ENCODE measurements at places on chromosomes 11 and 22. TPM values are rescaled to one million over a fixed set of nuclear protein-coding genes. Genes with fewer than 3 reads are reported as not detected.

Gene C11orf21
- total RNA-seq, result 0.10 TPM

Gene MYO7A
- total RNA-seq, result 0.35 TPM

Gene NCR3LG1
- 2.1 TPM for total RNA-seq

Gene OR51B4
- total RNA-seq, result not detected

Gene SWAP70
- 29.2 TPM for total RNA-seq

Gene HYOU1
- 223 TPM for total RNA-seq

Gene TECTA
- 0.50 TPM for total RNA-seq

Gene FOSL1
- 4.2 TPM for total RNA-seq

Gene HBB
- not detected for total RNA-seq

Gene SGSM1
- total RNA-seq, result not detected

Gene SLC22A24
- total RNA-seq, result not detected

Gene IL10RA
- 0.60 TPM for total RNA-seq

Gene RGL4
- total RNA-seq, result not detected

Gene OR5J2
- not detected for total RNA-seq

Gene ARHGEF17
- total RNA-seq, result 13.7 TPM

Gene CTSW
- 0.35 TPM for total RNA-seq

Gene NTM
- 0.85 TPM for total RNA-seq

Gene ELFN2
- total RNA-seq, result 6.3 TPM

Gene IGF2
- total RNA-seq, result 0.75 TPM

Gene TRPM5
- total RNA-seq, result not detected

Gene FGF3
- not detected for total RNA-seq

Gene CALCA
- total RNA-seq, result not detected

All from renal cortical epithelial cell (primary cell).